ENCODE measurements at places on chromosomes 6 and 20.

- no peak overlapping the region for H3K27ac ChIP-seq
- H3K4me3 ChIP-seq, result no peak overlapping the region
- H3K36me3 ChIP-seq, result no peaks in the 10 kb centered on the region
- H3K4me1 ChIP-seq, result no peaks in the 10 kb centered on the region
Observed at GRCh38 chr6:42532038-42532669, 31.7 kb upstream of the UBR2 start.

DNA sequence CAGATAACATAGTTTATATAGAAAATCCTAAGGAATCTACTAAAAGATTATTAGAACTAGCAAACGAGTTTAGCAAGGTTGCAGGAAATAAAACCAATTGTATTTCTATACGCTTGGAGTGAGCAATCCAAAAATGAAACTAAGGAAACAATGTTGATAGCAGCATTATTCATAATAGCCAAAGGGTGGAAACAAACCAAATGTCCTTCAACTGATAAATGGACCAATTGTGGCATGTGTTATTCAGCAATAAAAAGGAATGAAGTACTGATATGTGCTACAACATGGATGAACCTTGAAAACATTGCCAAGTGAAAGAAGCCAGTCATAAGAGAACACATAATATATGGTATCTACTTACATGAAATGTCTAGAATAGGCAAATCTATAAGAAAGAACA lies 101.0 kb upstream of the VSTM2L start:
- H3K27me3 ChIP-seq, result no peaks in the 10 kb centered on the region
- no peak overlapping the region for H3K27ac ChIP-seq
- no peaks in the 10 kb centered on the region for H3K4me1 ChIP-seq
- H3K36me3 ChIP-seq, result peaks cover 12% of the 10 kb centered on the region

- DNase-seq, result no peak
- H3K36me3 ChIP-seq, result no peaks in the 10 kb centered on the region
- no peak overlapping the region for H3K27ac ChIP-seq
Observed at GRCh38 chr6:87283461-87283860, 38.9 kb upstream of the SMIM8 start.

DNA sequence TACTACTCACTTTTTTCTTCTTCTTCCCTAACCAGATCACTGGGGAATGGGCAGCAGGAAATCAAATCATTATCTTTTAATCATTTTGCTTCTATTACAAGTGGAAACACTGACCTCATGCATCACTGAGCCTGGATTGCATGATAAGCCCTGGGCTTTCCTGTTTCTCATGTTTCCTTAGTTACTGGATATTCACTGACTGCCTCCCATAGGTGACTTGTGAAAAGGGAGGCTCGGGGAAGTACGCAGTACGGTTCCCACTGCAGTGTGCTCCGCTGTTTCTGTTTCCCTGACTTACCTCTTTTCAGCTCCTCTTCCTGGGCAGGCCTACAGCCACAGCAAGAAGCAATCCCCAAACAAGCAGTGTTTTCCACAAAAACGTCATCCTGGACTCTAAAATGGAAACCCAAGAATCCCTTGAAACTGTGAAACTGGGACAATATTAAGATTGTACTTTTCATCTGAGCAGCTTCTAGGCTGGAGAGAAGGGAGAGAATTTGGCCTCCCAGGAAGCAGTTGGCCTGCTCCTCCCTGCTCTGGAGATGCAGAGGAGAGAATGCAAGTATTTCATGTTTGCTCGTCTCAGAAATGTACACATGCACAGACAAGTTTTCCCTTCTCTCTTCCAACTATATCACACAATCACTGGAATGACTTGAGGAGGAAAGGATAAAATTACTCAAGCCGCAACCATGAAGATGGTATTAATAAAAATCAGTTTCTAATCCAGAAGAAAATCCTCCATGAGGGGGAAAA lies 13.1 kb downstream of the BTNL2 start:
- H3K4me3 ChIP-seq, result no peak overlapping the region
- H3K27me3 ChIP-seq, result no peaks in the 10 kb centered on the region
- H3K4me1 ChIP-seq, result no peaks in the 10 kb centered on the region

DNA sequence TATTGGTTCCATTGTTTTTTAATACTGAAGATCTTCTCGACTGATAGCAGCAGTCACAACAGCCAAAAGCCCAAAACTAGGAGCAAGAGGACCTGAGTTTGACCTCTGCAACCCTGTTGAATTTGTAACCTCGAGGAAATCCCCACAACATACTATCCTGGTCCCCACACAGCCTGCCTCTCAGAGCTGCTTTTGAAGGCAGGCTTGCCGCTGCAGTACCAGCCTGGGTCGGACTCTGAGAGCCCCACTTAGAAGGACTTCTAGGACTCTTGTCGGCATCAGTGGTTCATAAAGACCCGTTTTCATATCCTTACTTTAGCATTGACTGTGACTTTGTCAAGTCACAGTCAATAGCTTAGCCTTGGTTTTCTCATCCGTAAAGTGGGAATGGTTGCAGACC lies 49.3 kb downstream of the EBF4 start:
- no peaks in the 10 kb centered on the region for H3K4me1 ChIP-seq
- no peak overlapping the region for H3K27ac ChIP-seq

DNA sequence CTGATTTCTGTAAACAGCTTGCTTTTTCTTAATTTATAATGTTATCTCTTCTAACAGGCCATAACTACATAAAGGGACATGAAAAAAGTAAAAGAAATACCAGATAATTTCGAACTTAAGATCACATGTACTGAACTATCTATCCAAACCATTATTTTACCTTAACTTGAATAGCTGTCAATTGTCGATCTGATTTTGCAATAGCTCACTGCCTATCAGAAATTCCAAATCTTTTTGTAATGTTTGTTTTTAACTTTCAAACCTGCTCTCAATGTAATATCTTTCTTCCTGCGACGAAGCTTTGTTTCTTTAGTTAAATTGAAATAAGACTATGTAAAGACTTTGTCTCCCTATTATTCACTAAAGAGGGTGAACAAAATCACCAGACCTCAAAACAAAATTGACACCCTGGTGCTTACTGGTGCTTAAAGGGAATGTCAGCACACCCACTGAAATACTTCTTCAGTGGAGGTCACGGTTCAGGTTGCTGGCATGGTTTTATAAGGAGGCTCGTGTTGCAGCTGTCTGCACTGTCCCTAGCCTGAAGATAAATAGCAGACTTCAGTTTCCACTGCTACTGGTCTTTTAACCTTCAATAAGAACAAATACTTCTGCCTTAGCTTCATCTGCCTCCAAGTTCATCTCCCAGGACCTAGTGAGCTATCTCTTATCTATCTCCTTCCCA lies 117.5 kb upstream of the QKI start:
- peak overlapping the region; percentile 80 for H3K27ac ChIP-seq
- H3K27me3 ChIP-seq, result no peaks in the 10 kb centered on the region
- H3K4me1 ChIP-seq, result peaks cover 33% of the 10 kb centered on the region
- H3K36me3 ChIP-seq, result no peaks in the 10 kb centered on the region

DNA sequence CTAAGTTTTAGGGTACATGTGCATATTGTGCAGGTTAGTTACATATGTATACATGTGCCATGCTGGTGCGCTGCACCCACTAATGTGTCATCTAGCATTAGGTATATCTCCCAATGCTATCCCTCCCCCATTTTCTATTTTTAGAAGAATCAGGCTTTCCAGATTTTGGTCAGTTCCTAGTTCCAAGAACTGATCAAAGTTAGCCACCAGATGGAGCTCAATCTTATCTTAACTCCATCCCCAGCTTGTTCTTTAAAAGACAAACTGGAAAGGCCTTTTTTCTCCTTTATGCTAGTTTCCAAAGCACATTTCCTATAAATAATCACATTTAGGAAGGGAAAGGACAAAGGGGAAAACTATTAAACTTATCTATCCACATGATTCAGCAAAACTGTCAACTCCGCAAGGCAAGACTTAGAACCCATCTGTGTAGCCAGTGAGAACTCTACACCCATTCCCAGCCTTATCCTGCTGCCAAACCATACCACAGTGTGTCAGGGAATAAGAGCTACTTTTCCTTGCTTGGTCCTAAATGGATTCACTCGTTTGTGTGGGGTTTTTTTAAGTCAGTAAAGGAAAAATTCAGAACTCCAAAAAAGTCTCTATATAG lies 22.8 kb upstream of the KHDC1 start:
- DNase-seq, result no peak
- H3K4me3 ChIP-seq, result no peak overlapping the region
- no peak overlapping the region for H3K27ac ChIP-seq
- H3K4me1 ChIP-seq, result no peaks in the 10 kb centered on the region
- H3K36me3 ChIP-seq, result no peaks in the 10 kb centered on the region

Measured in gastrocnemius medialis (tissue), 4 donors.